Glutamatergic neuron (in vitro differentiated cells): ENCODE measurements at places on chromosomes 12 and 14.

DNA sequence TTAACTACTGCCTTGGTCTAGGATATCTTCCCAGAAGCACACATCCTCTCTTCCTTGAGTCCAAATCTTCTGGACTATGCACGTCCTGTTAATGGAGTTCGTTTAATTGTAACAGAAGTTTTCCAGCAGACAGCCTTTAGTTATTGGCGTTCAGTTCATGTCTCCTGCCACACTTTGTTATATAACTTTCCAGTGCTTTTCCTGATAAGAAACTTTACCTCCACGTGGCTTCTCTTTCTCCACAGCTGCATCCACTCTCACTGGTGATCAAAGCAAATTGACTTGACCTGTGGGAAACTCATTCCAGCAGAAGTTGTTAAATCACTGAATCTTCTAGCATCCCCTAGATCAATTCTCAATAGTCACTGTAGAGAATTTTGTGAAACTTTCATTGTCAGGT lies 19.0 kb downstream of the PTPN21 start:
- no peak for DNase-seq

GRCh38 chr14:94960285-94961001 lies 190.5 kb upstream of the GSC start:
- DNase-seq: no peak

- no peak for DNase-seq
Measured at GRCh38 chr12:107331912-107332311, 238.6 kb upstream of the CRY1 start.

DNA sequence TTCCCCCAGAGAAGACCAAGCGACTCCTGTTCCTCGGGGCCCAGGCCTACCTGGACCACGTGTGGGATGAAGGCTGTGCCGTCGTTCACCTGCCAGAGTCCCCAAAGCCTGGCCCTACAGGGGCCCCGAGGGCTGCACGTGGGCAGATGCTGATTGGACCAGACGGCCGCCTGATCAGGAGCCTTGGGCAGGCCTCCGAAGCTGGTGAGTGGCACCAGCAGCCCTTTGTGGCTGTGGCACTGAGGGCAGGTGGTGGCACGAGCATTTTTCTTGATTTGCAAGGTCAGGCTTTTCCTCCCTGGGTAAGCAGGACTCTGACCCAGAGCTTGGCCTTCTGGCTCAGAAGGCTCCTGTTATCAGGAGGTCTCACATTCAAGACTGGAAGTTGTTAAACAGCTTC lies 2.7 kb downstream of the SIVA1 start:
- no peak for DNase-seq

- DNase-seq: no peak
Measured at GRCh38 chr14:69586404-69586803, 11.7 kb upstream of the CCDC177 start.

- DNase-seq: peak; percentile 60
Measured at GRCh38 chr12:116066381-116067230, 210.9 kb downstream of the MED13L start.

DNA sequence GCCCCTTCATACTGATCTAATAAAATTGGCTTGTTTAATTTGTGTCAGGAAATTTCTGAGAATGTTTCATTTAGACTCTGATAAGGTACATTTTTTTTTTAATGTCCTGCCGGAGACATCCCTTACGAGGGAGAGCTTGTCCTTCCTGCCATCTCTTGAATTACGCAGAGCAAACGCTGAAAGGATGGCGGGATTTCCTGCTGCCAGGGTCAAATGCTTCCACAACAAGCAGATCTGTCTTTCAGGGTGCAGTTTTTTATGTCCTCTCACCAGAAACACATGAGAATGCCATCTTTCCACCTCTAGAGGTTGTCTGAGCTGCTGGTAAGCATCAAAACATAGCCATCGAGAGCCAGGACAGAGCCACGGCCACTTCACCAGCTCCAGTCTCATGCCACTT lies 126.8 kb upstream of the ARHGAP5 start:
- DNase-seq: no peak

DNA sequence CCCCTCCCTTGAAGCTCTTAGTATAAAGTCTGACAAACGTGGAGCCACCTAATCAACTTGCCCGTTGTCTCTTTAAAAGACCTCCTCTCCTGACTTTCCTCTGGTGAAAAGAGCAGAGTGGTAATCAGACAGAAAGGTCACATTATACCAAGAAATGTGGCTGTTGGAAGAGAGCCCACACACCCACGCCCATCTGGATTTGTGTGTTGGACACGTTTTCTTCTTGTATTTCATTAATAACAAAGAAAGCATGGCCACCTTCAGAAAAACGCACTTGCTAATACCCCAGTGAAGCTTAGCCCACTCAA lies 41.3 kb downstream of the CCDC60 start:
- no peak for DNase-seq

- DNase-seq: no peak
Measured at GRCh38 chr12:106010741-106011140, 128.0 kb downstream of the NUAK1 start.

DNA sequence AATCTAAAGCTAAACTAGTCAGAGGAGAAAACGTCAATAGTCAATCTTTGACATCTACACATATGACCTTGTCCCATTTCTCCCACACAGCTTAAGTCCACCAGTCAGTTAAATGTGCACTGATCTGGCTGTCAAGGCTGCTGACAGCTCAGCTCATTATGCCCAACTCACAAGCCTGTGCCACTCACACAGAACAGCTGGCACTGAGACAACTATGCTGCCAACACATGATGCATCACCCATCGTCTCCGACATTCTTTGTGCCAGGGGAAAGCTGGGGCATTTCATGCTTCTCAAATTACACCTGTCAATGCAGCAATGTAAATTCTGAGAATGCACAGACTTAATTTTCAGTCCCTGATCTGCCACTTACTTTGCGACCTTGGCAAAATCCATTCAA lies 25.3 kb downstream of the GNS start:
- no peak for DNase-seq

DNA sequence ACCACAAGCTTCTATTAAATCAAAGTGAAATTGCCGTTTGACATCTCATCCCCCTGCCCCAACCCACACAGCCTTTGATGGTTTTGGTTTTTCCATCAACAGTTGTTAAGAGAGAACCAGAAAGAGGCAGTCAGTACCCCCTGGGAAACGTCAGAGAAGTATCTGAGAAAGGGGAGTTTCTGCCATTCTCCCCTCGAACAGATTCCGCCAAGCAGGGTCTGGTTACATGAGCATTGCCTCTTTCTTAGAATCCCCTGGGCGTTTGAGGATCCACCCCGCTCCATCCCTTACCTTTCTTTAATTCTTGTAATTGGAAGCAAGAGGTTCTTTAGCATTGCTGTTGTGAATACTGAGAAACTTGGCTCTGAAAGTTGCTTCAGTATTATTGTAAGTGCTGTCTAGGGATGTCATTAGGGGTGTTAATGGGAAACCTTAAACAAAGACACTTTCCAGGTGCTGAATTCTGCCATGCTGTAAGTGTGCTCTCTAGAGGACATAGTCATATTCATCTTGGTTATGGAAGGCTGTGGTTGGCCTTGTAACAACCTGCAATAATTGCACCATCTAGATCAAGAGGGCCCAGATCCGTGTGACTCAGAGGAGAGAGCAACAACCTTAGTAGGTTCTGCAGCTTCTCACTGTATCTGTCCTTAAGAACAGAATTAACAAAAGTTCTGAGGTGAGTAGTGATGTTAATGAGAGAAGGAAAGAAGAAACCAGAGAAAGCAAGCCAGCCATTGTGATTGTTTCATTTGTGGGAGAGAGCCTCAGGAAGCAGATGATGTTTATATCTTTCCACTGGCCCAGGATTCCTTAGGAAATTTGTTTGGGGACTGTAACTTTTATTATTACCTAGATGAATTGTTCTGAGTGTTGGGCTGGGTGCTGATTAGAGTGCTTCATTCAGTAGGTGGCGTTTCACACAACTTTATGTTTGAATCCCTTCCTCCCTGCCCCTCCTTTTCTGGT lies 9.0 kb downstream of the TMBIM6 start:
- no peak for DNase-seq

- DNase-seq: no peak
Measured at GRCh38 chr12:116346741-116347140, 69.2 kb upstream of the MED13L start.

GRCh38 chr12:128790653-128791373 lies 32.9 kb downstream of the SLC15A4 start:
- DNase-seq: no peak

- no peak for DNase-seq
Measured at GRCh38 chr12:11653215-11653753, 3.8 kb downstream of the ETV6 start.

DNA sequence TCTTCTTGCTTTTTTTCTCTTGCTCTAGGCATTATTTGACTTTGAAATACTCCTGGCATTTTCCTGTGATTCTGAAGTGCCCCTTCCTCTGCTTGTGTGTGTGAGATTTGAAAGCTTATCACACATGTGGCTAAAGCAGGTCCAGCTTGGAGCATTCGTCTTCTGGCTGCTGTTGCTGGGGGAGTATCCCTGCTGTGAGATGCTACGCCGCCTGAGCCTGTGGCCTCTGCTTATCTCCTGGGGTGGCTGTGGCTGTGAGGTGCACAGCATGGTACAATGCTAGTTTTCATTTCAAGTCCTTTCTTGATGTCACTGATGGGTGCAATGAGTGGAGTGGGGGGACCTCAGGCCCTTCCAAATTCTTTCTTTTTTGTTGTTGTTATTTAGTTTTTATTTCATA lies 371.8 kb downstream of the ZFP36L1 start:
- no peak for DNase-seq

GRCh38 chr12:69921831-69922230 lies 96.8 kb downstream of the MYRFL start:
- DNase-seq: no peak

DNA sequence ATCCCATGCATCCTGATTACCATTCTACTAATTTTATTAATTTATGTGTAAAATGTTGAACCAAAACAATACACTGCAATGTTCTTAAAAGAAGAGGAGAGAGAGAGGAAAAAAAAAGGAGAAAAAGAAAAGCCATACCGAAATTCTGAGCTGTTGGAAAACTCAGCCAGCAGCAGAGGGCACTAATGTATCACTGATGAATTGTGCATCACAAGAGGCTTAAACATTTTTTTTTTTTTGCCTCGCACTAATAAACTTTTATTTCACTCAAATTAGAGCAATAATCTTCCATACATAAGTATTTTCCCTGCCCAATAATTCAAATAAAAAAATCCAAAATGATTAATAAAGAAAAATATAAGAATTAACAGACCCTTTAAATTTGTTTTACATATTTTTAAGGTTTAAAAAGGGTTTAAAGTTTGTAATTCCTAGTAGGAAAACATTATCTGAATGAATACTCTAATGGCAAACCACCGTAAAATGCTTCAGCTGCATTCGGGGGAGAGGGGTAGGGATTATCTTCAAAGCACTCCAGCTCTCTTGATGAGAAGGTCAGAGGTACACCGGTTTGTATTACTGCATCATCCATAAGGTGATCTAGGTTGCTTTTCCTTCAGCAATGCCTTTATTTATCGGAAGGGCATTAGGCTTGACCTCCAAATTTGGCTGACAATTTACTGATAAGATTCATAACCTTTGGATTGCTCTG lies 41.9 kb downstream of the ATP23 start:
- peak; percentile 30 for DNase-seq

GRCh38 chr14:61403411-61403810 lies 82.0 kb downstream of the PRKCH start:
- DNase-seq: no peak

- DNase-seq: no peak
Measured at GRCh38 chr14:40909906-40910305, 696.8 kb upstream of the LRFN5 start.

GRCh38 chr12:54144738-54145137 lies 44.0 kb downstream of the SMUG1 start:
- no peak for DNase-seq

DNA sequence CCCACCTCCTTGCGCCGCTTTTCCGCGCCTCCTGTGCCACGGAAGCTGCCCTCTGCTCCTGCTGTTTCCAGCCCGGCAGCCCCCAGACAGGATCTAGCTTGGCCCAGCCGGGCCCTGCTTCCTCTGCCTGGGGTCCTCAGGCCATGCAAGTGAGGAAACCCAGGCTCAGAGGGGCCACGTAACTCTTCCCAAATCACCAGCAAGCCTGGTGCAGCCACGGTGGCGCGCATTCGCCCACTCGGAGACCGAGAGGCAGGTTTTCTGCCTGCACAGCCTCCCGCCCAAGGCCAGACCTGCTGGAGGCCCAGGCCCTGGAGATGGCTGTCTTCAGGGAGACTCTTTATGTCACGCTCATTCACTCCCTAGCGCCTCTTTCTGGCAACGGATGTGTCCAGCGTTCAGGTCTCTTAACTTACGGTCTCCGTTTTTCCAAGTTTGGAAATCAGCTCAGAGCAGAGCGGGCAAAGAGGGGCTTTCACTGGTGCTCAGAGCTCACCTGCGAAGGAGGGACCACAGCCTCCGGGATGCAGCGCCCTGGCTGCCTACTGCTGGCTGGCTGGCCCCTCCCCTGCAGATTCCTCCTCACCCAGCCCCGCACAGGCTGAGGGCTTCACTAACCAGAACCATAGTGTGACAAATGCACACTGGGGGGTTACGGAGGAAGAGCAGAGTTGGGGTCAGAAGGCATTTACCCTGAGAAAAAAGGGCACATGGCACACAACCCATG lies 20.6 kb upstream of the CEP170B start:
- no peak for DNase-seq

DNA sequence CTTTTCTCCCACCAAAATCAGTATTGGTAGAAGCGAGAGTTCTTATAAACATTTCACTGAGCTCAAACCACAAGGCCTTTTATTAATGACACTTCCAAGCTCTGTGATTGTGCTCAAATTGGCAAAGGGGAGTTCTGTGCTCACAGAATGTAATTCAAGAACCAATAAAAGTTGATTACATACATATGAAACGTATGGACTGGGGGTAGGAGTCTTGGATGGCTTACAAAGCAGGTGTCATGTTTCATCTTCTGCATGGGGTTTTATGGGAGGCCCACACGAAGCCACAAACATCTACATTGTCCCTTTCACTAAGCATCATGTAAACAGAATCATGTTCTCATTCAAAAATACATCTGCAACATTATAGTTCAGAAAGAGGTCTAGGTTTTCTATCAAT lies 828.3 kb downstream of the VRK1 start:
- DNase-seq: no peak

DNA sequence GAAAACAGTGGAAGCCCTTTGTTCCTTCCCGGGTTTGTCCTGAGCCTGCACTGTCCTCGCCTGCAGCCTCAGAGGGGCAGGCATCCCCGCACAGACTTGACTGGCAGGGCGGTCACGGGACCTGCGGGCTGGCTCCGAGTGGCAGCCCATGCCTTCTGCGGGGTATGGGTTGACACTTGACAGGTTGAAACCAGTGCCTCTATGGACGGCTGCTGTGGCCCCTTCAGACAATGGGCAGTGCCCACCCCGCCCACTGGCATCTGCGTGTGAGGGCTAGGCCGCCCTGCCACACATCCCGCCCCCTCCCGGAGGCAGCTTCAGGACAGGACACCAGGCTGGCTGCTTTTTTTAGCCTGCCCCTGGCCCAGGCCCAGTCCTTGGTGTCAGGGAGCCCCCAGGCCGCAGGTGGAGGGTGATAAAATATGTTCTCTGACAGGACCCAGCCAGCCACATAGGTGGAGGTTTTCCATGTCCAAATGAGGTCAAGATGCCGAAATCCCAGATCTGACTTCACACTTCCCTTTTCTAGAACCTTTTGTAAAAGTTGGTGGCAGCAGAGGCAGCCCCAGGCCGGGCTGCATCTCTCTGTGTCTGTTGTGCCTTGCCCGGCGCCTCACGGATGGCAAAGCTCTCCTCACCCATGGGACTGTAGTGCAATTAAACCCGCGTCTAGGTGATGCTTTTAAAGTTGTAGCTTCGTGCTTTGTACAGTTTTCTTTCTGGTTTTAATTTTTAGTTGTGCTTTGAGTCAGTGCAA lies 10.0 kb downstream of the ANKRD9 start:
- DNase-seq: no peak

GRCh38 chr12:56221757-56222530 lies at the start of gene RNF41:
TSS of gene RNF41 (minus strand) at chr12:56221922. CDS start at chr12:56214047, 7,875 bp downstream.
- peak; percentile 94 for DNase-seq
